ENCODE measurements at places on chromosomes 6 and 20. TPM values are rescaled to one million over a fixed set of nuclear protein-coding genes. Genes with fewer than 3 reads are reported as not detected.

- H3K4me3 ChIP-seq, result no peak overlapping the region
- peaks cover 5% of the 10 kb centered on the region for H3K27me3 ChIP-seq
- H3K4me1 ChIP-seq, result no peaks in the 10 kb centered on the region
Observed at GRCh38 chr6:56865081-56865875, 89.6 kb upstream of the BEND6 start.

GRCh38 chr6:3849681-3850450, 693 bp downstream of the FAM50B start:
- peak overlapping the region; percentile 79 for H3K4me3 ChIP-seq
- DNase-seq, result peak; percentile 40
- peaks cover 13% of the 10 kb centered on the region for H3K4me1 ChIP-seq
- no peaks in the 10 kb centered on the region for H3K27me3 ChIP-seq

- no peak overlapping the region for H3K4me3 ChIP-seq
- H3K36me3 ChIP-seq, result no peaks in the 10 kb centered on the region
- H3K4me1 ChIP-seq, result no peaks in the 10 kb centered on the region
- H3K27ac ChIP-seq, result no peak overlapping the region
- no peak for DNase-seq
Observed at GRCh38 chr20:8060977-8061376, 41.4 kb upstream of the TMX4 start.

DNA sequence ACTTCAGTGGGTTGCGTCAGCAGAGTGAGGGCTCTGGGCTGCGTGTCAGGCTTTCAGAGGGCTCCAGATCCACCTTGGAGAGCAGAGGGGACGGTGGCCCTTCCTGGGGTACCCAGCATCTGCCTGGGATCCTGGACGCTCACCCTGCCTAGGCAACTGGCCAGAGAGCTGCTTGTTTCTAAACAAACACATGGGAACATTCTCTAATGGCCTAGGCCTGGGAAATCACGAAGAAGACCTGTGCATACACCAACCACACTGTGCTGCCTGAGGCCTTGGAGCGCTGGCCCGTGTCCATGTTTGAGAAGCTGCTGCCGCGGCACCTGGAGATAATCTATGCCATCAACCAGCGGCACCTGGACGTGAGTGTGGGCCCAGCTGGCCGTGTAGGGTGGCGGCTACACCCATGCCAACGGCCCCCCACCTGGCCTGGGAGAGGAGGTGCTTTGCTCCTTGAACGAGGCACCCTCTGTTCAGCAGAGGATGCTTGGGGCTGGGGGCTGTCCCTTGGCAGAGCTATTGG, 32.2 kb downstream of the PYGB start:
- H3K27ac ChIP-seq, result no peak overlapping the region
- peak; percentile 17 for DNase-seq
- no peaks in the 10 kb centered on the region for H3K4me1 ChIP-seq
- no peaks in the 10 kb centered on the region for H3K36me3 ChIP-seq
- no peak overlapping the region for H3K4me3 ChIP-seq

DNA sequence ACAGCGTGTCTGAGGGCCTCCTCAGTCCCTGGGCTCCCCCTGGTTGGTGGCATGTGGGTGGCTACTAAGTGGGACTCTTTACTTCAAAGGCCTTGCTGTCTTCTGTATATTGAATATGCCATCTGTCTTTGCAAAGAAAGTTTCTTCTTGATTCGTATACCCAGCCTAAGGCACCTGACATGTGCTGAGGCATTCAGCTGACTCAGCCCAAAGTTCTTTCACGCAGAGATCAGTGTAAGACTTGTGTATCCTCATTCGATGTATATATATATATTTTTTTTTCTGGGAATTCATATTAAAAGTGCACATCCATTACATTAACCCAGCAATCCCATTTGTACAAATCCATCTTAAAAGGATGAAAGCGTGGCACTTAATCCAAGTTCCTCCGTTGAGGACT, 115.1 kb upstream of the PMEPA1 start:
- no peak overlapping the region for H3K4me3 ChIP-seq
- no peaks in the 10 kb centered on the region for H3K4me1 ChIP-seq
- no peak for DNase-seq
- no peak overlapping the region for H3K27ac ChIP-seq
- H3K36me3 ChIP-seq, result no peaks in the 10 kb centered on the region
- H3K27me3 ChIP-seq, result peaks cover 2% of the 10 kb centered on the region

- H3K27ac ChIP-seq, result no peak overlapping the region
- no peaks in the 10 kb centered on the region for H3K36me3 ChIP-seq
- no peak for DNase-seq
- H3K27me3 ChIP-seq, result peaks cover 20% of the 10 kb centered on the region
- peaks cover 3% of the 10 kb centered on the region for H3K4me1 ChIP-seq
Observed at GRCh38 chr6:96624957-96625356, 62.0 kb downstream of the FHL5 start.

DNA sequence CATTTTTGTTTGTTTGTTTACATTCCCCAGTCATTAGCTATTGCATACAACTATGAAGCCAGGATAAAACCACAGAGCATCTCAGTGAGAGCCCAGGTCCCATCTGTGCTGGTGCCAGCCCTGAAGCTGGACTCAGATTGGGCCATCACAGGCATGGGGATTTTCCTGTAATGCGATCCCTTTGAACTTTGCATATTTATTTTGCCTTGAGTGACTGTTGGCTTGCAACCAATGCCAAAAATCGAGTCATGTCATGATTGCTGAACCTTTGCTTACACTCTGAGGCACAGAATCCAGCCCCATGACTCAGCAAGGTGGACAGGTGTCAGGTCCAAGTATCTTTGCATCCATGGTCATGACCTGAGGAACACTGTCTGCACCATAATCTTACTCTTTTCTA, 46.2 kb upstream of the GGTLC1 start:
- H3K4me3 ChIP-seq, result no peak overlapping the region
- no peaks in the 10 kb centered on the region for H3K27me3 ChIP-seq
- no peak overlapping the region for H3K27ac ChIP-seq
- H3K4me1 ChIP-seq, result peaks cover 29% of the 10 kb centered on the region
- no peak for DNase-seq

DNA sequence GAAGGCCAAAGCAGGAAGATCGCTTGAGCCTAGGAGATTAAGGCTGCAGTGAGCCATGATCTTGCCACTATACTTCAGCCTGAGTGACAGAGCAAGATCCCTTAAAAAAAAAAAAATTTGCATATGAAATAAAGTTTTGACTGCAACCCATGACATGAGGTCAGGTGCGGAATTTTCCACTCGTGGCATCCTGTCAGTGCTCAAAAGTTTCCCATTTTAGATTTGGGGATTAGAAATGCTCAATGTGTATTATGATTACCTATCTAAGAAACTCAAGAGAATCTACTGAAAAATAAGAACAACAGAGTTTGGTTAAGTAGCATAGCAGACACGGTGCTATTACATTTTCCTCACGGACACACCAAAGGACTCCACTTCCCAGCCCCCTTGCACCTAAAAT, 11.7 kb downstream of the SLC23A2 start:
- no peak for DNase-seq
- no peak overlapping the region for H3K4me3 ChIP-seq
- H3K27me3 ChIP-seq, result no peaks in the 10 kb centered on the region

DNA sequence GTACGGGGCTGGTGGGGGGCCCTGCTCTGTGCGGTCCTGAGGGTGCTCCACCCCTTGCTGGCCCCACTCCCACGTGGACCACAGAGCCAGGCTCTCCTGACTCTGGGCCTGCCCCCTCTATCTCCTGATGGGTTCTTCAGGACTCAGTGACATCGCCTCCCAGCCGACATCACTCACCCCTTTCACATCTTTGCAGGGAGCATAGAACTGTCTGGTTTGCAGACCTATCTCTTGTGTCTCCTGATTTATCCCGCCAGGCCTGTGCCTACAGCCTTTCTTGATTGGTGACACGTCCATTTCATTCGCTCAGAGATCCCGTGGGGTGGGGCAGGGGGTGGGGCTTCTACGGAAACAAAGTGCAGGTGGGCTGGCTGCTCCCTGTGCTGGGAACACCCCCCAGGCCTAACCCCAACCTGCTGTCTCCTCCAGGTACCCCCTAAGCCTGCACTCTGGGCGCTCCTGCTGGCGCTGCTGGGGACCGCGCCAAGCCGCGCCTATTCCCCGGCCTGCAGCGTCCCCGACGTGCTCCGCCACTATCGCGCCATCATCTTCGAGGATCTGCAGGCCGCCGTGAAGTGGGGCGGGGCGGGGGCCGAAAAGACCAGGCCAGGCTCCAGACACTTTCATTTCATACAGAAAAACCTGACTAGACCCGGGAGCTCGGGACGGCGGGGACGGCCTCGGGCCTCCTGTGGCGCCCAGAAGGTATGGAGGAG, 1.7 kb downstream of the C20orf204 start:
- H3K4me1 ChIP-seq, result peaks cover 52% of the 10 kb centered on the region
- no peaks in the 10 kb centered on the region for H3K27me3 ChIP-seq
- H3K4me3 ChIP-seq, result peak overlapping the region; percentile 84
- peak; percentile 63 for DNase-seq

- no peak overlapping the region for H3K27ac ChIP-seq
- H3K4me3 ChIP-seq, result no peak overlapping the region
- no peaks in the 10 kb centered on the region for H3K27me3 ChIP-seq
- H3K4me1 ChIP-seq, result peaks cover 17% of the 10 kb centered on the region
- H3K36me3 ChIP-seq, result peaks cover 53% of the 10 kb centered on the region
Observed at GRCh38 chr6:118625833-118626232, 25.6 kb downstream of the CEP85L start.

DNA sequence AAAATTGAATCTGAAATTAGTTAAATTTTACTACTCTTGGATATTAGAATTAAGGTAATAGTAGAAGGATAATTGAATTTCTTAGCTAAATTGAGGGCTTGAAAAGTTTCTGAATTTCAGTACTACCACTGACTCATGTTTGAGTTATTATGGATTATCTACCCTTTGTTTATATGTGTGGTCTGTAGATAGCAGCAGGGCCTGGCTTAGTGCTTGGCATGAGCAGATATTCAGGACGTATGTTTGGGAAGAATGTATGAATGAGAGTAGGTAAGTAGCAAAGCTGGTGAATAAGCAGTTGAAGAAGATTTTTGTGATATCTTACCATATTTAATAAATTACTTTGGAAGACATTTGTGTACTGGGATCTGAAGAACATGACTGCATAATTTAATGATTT, 152.7 kb downstream of the MACROD2 start:
- no peaks in the 10 kb centered on the region for H3K27me3 ChIP-seq
- H3K4me1 ChIP-seq, result no peaks in the 10 kb centered on the region
- DNase-seq, result no peak
- H3K27ac ChIP-seq, result no peak overlapping the region

NKX2-2 gene
- total RNA-seq, result not detected

RAB44 gene
- total RNA-seq, result not detected

PPP1R14C gene
- not detected for total RNA-seq

PDYN gene
- not detected for total RNA-seq

SASH1 gene
- not detected for total RNA-seq

SPATS1 gene
- not detected for total RNA-seq

Data from activated naive CD8-positive, alpha-beta T cell treated with anti-CD3 and anti-CD28 coated beads, Interleukin-2, amount 10 ng/mL, durations not matched to agents 7 days and 5 days (primary cell).